ENCODE measurements at places on chromosomes 16 and 17.

GRCh38 chr17:27951872-27952271, 58.7 kb upstream of the LYRM9 start:
- DNase-seq = no peak

DNA sequence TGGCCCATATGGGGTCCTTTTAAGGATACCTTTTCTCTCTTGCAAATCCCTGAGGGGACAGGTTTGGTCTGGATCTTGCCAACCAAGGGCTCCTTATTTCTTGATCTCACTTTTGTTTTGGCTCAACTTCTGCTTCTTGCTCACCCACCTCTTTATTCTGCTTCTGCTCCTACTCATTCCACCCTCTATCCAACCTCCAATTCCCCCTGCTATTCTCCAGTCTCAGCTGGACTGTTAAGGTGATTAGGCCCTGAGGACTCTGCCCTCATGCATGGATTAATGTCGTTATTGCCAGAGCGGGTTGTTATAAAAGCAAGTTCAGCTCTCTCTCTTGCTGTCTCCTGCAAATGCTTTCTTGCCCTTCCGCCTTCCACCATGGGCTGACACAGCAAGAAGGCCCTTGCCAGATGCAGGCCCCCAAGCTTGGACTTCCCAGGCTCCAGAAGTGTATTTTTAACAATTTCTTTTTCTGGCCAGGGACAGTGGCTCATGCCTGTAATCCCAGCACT, 29.8 kb downstream of the LAT start:
- no peak for DNase-seq

GRCh38 chr16:3073448-3073847, 8.0 kb downstream of the IL32 start:
- DNase-seq = no peak

DNA sequence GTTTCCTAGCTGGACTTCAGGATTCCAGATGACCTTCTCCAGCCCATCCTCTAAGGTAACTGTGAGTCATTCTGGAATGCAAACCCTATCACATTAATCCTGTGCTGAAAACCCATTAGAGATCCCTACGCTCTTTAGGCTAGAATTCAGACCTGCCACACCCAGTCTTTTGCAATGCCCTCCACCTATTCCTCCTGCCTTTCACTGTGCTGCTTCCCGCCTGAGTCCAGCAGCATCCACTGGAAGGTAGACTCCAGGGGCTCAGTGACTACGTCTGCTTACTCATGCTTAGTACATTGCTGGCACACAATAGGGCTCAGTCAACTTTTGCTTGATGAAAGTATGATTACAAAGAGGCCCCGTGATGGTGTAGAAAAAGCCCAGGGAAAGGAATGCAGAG, 121.1 kb downstream of the SPACA3 start:
- DNase-seq = no peak

DNA sequence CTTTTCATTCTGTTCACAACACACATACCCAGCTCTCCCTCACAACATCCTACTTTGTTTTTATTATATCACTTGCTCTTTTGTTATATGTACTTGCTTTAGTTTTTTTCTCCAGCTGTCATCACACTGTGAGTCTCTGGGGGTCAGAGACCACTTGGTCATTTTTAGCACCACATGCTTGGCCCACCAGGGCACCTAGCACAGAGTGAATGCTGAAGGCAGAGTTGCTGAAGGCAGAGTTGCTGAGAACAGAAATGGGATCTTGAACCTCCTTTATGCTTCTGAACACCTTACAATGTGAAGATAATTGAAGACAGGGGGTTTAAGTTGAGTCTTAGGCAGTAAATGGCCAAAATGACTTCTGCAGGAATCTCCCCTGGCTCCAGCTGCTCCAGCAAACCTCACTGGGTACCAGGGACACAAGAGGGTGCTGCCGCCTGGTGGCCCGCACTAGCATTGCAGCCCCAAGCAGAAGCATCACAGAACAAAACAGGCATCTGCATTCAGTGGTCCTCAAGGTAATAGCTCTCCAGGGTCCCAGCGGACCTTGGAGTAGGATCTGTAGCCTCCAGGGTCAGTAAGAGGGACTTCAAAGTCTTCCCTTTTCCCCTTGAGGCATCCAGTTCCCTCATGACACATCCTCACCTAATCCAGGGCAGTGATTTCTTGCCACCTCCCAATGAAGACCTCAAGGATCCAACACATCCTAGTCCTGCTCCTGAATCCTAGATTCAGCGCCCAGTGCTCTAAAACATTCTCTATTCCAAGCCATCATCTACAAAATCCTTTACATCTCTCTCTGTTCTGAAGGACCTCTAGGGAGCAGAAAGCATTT, 1972.6 kb downstream of the TP53TG3F start:
- DNase-seq = no peak

DNA sequence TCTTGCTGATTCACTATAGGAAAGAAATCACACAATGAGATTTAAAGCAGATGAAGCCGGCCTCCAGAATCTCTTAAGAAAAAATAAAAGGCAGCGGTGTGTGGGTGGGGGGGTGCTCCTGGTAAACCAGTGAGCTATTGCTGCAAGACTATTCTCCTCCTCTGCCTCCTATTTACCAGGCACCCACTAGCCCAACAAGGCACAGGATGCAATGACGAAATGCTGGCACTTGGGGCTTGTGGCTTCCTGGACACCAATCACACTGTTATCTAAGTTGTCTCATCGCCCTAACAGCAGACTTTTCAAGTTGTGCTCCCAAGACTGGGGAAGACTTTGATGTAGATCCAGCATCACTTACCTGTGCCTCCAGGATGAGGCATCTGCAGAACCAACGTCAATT, 50.2 kb upstream of the NDRG4 start:
- no peak for DNase-seq

DNA sequence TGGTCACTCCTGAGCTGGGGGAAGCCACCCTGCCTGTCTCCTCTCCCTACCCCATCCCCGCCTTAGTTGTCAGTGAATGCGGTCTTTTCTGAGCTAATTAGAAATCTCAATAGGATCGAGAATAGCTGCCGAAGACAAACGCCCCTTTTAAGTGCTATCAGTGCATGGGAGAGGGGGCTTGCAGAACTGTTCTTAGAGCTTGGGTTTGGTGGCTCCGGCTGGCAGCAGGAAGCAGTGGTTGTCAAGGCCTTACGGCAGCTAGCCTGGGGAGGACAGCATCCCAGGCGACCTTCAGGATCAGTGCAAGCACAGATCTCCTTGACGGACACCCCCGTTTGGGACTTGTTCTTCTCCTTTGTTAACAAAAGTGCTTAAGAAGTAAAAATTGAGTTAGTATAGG, 195.1 kb downstream of the CCDC182 start:
- no peak for DNase-seq

DNA sequence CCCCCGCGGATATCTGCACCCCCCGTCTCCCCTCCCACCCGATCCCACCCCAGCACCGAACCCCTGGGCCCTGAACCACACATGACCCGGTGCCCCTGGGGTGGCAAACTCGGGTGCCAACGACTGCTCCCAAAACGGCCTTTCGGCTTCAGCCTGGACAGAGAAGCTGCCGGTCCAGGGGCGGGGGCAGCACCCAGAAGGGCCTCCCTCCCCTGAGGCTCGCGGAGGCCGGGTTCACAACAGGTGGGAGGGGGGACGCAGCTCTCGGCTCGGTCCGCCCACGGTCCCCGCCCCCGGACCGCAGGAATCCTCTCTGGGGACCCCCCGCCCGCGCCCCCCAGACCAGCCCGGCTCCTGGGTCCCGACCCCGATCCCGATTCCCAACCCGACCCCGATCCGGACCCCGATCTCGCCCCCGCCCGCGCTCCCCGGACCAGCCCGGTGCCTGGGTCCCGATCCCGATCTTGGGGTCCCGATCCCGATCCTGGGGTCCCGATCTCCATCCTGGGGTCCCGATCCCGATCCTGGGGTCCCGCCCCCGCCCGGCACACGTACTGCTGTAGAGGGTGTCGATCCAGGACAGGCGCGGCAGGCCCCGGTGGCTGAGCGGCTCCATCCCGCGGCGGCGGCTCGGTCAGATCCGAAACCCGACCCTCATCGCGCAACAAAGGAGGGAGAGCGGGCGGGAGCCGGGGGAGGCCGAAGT, 516 bp downstream of the ABR start:
- no peak for DNase-seq

GRCh38 chr17:6448473-6448872, 4.2 kb downstream of the PIMREG start:
- no peak for DNase-seq

GRCh38 chr16:53537626-53538025, 34.6 kb upstream of the AKTIP start:
- no peak for DNase-seq

- DNase-seq = peak; percentile 57
Observed at GRCh38 chr17:40602445-40603443, 37.5 kb upstream of the CCR7 start.

DNA sequence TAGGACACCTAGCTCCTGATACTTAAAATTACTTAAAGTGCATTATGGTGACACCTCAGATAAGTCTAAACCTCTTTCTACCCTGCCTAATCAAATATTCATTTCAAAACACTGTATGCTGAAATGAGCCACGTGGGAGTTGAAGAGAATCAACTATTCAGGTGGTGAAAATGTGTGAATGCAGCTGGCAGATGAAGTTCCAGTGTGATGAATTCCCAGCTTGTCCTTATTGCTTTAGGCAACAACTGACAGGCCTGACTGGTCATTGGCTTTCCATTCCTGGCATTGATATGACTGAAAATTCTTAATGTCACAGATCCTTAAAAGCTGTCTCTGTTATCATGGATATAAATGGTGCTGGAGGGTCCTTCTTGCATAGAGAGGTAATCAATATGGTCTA, 301.9 kb upstream of the TBX2 start:
- DNase-seq = no peak

GRCh38 chr17:42832213-42832933, 824 bp upstream of the PSME3 start:
- no peak for DNase-seq

GRCh38 chr16:86771506-86772460, 193.4 kb downstream of the FOXL1 start:
- no peak for DNase-seq

DNA sequence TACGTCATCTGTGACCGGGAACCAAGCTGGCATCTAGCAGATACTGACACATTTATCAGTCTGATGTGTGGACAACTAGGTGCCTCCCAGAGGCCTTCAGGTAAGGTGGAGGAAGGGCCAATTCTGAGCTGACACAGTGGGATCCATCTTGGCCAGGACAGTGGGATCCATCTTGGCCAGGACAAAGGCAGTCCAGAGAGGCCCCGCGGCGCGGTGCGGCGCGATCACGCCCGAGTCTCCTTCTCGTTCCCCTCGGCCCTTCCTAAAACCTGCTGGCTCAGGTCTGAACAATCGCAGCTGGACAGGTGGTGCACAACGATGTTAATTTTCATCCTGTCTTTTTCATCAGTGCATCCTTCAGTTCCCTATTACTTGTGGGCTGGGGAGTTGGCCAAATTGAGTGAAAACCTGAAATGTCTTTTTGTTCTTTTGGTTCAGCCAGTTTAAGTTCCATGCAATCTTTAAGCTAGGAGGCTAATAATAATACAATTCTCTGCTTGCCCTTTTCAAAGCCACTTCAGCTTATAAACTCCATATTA, 486 bp upstream of the WSB1 start:
- no peak for DNase-seq

DNA sequence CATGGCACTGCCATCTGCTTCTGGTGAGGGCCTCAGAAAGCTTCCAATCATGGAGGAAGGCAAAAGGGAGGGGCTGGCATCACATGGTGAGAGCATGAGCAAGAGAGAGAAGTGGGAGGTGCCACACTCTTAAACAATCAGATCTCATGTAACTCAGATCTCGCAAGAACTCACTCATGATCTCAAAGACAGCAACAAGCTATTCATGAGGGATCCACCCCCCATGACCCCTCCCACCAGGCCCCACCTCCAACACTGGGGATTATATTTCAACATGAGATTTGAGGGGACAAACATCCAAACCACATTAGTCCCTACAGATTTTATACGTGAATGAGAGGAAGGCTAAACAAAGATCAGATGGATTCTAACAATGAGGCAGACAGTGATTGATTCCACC, 8.9 kb upstream of the TMEM132E start:
- DNase-seq = no peak

DNA sequence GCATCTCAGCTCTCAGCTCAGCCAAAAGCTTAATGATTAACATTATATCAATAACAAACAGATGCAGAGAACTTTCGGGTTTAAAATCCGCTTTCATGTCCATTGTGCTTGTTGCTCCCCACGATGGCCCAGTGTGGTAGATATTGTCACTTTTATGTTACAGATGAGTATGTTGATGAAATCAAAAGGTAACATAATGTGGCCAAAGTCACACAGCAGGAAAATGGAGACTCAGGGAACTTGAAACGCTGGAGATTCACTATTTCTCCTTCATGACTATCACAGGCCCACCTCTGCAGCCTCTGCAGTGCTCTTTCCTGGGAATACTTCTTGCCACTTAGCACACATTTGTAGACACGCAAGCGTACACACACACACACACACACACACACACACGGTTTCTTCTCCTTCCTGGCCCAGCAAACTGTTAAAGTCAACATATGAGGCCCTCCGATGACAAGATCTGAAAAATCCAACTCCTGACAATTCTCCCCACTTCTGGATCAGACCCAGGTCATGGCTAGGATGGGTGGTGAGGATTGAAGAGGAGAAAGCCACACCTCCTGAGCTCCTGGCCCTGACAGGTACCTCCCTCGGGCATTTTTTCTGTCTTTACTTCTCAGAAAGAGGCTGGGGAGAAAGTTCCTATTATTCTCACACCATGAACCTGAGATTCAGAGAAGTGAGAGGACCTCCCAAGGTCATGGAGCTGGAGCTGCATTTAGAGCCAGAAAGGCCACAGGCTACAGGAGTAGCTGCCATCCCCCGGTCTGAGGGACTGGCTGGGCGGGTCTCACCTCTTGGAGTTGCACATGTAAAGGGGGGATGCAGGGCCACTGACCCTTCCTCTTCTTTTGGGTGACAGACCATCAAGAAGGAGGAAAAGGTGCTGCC, 9.7 kb downstream of the DRC7 start:
- no peak for DNase-seq

DNA sequence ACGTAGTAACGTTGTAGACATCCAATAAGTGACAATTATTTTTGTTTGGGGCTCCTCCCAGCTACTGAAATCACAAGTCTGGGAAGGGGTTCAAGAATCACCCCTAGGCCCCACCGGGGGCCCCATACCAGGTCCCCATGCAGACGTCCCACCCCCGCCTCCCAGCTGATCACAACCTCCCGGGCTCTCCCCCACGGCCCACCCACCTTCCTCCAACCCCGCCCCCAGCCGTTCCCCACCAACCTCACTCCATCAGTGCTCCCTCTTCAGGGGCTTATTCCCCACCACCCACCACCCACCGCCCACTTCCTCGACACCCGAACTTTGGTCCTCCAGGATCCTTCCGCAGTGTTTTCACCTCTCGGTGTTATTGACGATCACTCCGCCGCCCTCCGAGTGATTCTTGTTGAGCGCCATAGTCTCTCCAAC, 240 bp downstream of the WBP2 start:
- peak; percentile 59 for DNase-seq

- DNase-seq = no peak
Observed at GRCh38 chr16:51666821-51667220, 515.8 kb upstream of the SALL1 start.

GRCh38 chr17:78106211-78106610, 22.3 kb downstream of the TMC6 start:
- DNase-seq = no peak

Data from stimulated activated CD8-positive, alpha-beta memory T cell treated with anti-CD3 and anti-CD28 coated beads, Interleukin-7, amount 100 ng/mL, for 4 hours (primary cell).